Right kidney (tissue), 9 donors: ENCODE measurements at places on chromosomes 6 and 20.

GRCh38 chr20:39800111-39800510, 838.0 kb downstream of the DHX35 start:
- no peak for DNase-seq

GRCh38 chr6:72446430-72446829, 175.4 kb upstream of the KCNQ5 start:
- no peak for DNase-seq

DNA sequence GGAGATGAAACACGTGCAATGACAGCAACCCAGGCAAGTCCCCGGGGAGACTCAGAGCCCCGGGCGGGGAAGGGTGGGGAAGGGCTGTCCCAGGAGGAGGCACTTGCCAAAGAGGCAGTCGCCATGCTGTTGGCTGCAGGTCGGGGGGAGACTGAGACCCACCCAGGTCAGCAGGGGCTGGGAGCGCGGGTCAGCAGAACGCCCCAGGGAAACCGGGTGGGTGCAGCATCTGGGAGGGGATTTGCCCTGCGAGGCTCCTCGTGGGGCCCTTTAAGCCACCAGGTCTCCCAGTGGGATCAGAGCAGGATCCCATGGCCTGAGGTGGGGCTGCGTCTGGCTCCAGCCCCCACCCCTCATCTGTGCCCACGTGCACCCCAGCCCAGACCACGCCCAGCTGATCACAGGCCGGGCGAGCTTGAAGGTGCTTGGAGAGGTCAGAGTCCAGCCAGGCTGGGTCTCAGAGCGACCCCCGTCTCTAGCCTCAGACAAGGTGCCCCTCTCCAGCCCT, 65.5 kb downstream of the YTHDF1 start:
- DNase-seq = no peak

DNA sequence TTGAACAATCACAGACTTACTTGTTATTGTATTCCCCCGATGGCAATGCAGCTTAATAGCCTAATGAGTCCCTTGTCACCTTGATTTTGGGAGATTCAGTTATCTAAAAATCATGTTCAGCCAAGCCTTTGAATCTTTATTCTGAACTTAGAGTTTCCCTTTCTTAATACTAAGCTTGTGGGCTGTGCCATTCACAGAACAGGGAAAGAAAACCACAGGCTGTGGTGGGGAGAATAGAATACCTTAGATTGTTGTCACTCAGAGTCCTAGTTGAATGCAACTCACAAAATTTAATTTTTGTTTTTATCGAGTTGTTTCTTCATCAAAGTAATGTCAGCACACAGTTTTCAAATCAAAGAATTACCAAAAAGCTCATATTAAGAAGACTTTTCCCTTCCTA, 37.4 kb downstream of the RFPL4B start:
- no peak for DNase-seq

GRCh38 chr6:123780021-123780420, 23.6 kb upstream of the NKAIN2 start:
- DNase-seq = no peak

- no peak for DNase-seq
Observed at GRCh38 chr6:155130161-155130853, 133.5 kb upstream of the CLDN20 start.

GRCh38 chr20:58587467-58587866, 63.6 kb upstream of the STX16 start:
- no peak for DNase-seq

DNA sequence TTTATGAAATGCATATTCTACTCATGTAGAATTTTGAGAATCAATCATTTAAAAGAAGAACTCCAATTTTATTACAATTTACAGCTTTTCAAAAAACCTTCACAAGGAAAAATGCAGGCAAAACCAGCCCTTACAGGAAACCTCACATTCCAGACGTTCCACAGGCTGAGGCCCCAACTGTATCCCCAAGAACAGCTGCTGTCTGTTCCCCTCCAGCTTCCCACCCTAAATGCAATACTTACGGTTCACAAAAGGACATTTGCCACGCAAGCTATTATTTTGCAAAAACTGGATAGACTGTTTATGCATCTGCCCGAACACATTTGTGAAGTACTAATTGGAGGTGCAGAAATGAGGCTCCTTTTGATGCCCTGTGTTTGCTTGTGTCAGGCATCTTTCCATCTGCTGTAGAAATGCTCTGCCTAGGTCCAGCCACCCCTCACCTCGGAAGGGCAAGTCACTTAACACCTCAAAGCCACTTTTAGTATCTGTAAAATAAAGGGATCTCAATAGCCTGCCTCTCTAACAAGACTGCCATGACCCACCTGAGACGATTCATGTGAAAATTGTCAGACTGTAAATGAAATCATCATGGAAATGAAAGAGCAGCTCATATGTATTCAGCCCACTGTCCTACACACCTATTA, 26.5 kb downstream of the PDE10A start:
- DNase-seq = no peak

DNA sequence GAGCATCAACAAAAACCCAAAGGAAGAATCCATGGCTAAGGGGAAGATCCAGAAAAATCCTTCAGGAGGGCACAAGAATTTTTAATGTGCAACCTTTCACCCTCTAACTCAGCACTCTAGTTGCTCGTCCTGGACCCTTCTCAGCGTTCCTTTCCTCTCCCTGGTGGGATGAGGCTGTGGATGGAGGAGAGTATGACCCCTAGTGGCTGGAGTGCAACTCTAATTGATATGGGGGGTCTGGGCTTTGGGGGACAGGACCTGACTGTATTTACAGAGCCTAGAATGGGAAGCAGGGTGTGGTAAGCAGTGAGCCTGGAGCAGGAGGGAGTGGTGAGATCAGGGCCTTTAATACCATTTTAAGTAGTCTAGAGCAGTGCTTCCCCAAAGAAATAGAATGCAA, 83.9 kb upstream of the CEP85L start:
- no peak for DNase-seq

DNA sequence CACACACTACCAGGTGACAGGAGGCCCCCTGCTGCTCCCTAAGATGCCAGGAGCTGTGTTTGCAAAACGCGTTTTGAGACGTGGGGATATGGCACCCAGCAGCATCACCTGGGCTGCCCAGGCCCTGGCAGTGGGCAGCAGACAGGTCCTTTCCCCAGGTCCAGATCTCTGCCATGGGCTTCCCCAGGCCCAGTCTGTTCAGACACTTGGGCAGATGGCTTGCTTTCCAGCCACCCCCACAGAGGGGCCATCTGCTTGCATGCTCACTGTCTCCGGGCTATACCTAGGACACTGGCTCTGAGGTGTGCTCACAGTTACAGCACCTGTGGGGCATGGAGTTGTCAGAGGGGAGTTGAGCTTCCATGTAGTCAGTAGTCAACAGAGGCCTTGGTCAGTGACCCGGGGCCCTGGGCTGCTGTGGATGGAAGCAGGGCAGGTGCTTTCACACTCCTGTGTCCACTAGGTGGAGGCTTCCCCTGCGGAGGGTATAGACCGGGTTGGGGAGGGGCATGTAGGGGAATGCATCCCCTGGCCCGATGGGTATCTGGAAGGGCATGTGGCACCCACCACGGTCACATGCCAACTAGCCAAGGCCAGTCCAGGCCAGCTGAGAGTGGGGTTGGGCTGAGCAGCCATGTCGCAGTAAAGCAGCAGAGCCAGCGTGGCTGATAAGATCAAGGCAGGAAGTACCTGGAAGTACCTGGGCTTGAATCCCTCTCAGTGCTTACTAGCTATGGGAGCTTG, 185.4 kb upstream of the SLC24A3 start:
- no peak for DNase-seq

DNA sequence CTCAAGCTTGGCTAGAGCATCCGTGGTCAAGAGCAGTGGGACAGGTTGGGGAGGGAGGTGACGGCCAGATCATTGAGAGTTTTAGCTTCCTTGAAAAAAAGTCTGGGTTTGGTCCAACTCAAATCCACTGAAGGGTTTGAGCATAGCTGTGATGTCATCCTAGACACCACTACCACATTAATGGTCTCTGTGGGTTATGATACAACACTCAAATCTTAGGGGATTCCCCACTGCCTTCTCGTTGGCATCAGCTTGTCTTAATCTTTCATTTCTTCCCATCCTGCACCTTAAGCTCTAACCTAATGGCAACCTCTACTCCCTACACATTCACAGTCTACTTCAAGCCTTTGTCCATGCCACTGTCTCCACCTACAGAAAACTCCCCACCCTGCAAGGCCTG, 77.3 kb downstream of the BMP6 start:
- DNase-seq = no peak

- no peak for DNase-seq
Observed at GRCh38 chr20:46946181-46946624, 51.6 kb downstream of the EYA2 start.

- no peak for DNase-seq
Observed at GRCh38 chr20:3227936-3228749, 10.8 kb downstream of the SLC4A11 start.

GRCh38 chr6:168326294-168327261, 7.0 kb upstream of the DACT2 start:
- no peak for DNase-seq

DNA sequence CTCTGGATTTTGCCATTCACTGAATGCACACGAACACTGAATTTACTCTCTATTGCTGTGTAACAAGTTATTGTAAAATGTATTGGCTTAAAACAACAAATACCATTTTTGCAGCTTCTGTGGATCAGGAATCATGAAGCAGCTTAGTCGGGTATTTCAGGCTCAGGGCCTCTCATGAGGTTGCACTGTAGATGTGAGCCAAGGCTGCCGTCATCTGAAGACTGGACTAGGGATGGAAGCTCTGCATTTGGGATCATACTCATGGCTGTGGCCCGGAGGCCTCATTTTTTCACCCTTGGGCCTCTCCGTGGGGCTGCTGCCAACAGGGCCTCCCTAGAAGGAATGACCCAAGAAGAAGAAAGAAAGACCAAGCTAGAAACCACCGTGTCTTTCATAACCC, 492.4 kb upstream of the CDH4 start:
- DNase-seq = no peak

DNA sequence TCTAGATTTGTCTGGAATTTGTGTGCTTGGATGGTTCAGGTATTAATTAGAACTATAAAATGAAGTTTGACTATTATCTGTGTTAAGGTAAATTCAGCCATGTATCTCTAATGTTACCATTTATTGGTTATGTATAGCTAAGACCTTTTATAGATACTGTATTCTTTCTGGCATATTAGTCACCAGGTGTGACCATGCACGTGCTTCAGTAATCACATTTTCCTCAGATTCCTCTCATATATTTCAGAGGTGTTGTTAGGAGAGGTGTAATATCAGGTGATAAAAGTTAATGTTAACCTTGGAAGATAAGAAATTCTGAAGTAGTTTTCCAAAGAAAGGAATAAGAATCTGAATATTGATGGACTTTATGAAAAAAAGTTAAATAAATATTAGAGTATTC, 194.5 kb upstream of the KHDRBS2 start:
- no peak for DNase-seq

GRCh38 chr20:46174469-46175126, 56.5 kb downstream of the CD40 start:
- DNase-seq = peak; percentile 41

DNA sequence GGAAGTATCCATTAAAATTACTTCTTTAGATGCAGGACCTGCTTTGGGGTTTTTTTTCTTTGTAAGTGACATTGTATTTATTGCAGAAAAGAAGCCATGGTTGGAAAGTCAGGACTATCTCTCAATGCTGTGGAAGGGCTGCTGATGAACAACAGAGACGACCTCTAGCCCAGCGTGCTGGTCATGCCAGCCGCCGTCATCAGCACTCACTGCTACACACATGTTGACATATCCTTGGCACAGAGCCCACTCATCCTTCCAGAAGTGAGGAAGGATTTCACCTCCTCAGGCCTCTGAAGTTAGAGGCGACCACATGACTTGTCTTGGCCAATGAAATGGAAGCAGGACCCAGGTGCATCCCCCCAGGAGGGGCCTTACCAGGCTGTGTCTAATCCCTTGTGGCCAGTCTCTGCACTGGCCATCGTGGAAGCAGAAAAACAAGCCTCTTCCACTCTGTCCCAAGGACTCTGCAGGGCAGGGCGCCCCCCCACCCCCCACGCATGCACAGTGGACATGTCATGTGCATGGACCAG, 343.5 kb downstream of the TAF4 start:
- no peak for DNase-seq

DNA sequence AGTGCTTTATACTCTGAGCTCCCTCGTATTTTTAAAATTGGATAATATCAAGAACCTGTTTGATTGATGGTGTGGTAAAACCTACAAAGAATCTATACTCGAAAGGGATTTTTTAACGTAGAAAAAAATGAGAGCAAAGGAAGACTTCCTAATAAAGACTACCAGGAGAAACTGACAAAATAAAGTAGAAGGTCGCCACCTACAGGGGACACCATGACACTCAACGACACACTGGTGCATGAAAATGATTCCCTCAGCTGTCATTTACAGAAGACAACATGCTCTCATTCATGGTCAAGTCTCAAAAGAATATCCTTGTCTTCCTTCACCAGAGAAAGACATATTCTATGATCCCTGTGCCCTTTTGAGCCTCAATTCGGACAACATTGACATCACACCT, 10.1 kb upstream of the NHSL1 start:
- DNase-seq = no peak

- no peak for DNase-seq
Observed at GRCh38 chr6:32799740-32800139, 17.1 kb downstream of the HLA-DOB start.

- no peak for DNase-seq
Observed at GRCh38 chr6:48733581-48733980, 622.6 kb upstream of the PTCHD4 start.

- DNase-seq = peak; percentile 12
Observed at GRCh38 chr6:155495011-155495768, 39.6 kb upstream of the NOX3 start.

DNA sequence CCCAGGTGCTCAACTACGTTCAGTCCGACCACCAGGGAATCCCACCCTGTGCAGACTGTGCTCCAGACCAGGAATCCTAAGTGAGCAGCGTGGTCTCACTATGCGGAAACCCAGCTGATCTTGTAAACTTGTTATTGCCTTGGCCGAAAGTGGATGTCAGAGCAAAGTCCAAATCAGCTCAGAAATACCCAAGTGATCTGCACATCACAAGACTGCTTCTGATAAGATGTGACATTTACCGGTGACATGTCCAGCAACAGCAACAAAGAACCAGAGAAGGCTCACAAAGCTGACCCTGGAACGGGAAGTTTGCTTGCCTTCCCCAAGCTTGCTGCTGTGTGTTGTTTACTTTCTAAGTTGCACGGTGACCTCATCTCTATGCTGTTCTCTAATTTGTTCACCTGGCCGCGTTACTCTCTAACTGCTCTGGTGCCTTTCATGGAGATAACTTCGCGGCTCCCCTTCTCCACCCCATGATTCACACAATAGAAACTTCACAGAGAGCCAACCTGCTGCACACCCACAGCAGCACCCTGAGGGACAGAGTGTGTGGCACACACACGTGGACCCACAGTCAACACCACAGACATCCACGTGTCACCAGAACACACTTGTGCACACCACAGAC, 1.7 kb downstream of the BNIP5 start:
- no peak for DNase-seq

DNA sequence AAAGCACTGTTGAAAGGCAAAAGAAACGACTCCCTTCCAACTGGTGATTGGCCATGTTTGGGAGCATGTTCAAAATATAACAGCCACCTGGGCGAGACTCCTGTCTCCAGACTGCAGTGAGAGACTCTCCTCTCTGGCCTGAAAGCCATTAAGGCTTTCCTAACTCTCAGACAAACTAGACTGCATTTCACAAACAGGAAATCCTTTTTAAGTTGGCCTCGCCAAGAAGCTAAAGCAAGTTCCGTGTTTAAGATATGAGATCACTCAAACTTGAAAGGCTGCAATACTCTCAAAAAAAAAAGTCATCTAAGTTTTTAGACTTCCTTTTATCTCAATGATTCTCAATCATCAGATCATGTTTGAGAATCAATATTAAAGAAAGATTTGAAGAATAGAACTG, 117.0 kb downstream of the TFAP2A start:
- no peak for DNase-seq
